ENCODE measurements at places on chromosomes 4 and X.

GRCh38 chrX:21374163-21374993, at the start of gene CNKSR2:
Gene CNKSR2, plus strand, starts transcription at chrX:21374418. Its CDS starts 480 bp downstream, at chrX:21374898.
- DNase-seq = peak; percentile 34

DNA sequence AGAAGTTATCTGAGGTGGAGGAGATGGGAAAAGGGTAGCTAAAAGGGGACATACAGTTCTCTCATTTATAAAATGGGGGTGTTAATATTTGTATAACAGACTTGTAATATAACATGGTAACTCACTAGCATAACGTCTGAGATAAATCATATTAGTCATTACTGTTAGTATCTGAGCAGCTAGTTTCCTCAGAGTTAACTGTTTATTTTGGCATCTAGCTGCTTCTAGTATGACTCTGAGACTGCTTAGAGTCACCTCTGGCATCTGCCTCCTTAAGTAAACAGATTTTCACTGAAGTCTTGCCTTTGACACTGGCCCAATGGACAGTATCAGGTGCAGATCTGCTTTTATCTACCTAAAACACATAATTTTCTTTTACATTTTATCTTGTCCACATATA, 58.1 kb downstream of the SLC30A9 start:
- DNase-seq = peak; percentile 54

DNA sequence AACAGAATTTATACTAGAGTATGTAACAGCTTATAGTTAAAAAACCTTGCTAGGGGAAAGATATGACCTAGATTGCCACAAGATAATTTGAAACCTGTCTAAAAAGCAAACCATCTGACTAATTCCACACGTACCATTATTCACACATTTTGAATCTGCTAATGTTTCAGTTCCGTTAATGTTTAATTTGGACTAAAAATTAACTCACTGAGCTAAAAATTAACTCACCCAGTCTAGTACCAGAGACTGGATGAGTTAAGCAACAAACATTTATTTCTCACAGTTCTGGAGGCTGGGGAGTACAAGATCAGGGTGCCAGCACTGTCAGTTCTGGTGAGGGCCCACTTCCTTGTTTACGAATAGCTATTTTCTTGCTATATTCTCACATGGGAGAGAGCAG, 231.5 kb upstream of the DIAPH2 start:
- no peak for DNase-seq

DNA sequence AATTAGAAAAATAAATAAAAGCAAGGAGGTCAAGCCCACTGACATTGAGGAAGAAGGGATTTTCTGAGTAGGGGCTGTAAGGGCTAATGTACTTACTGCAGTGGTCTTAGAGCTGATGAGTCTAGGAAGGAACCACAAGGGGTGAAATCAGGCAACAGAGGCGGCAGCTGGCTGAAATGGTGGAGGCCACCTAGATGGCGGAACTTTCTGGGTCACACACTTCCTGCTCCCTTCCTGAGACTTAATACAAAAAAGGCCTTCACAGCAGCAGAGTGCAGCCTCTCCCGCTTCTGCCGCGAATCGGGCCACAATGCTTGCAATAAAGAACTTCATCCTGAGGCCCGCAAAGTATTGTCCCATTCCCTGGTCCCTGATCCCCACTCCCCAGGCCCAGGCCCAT, 15.4 kb downstream of the SNX12 start:
- no peak for DNase-seq

GRCh38 chr4:101158134-101158482, 189.2 kb downstream of the PPP3CA start:
- DNase-seq = no peak

DNA sequence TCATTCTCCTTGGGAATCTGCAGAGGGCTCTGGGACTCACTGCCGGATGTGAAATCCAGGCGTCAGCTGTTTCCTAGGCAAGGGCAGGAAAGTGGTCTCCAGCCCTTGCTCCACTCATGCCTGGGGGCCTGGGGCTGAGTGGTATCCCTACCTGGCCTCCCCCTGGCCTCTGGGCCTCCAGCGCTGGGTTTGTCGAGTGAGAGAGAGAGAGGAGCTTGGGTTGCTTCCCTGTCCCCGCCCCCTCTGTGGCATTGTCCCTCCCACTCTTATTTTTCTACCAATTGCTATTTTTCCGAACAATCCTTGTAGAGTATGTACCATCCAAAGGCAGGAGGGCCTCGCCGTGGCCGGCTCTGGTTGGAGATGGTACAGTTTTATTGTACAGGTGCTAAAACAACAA, 53.1 kb downstream of the ELF4 start:
- no peak for DNase-seq

- DNase-seq = no peak
Observed at GRCh38 chrX:71870208-71871098, 40.2 kb upstream of the NHSL2 start.

- DNase-seq = no peak
Observed at GRCh38 chr4:120084327-120084726, 17.7 kb upstream of the MAD2L1 start.

GRCh38 chr4:37646247-37646646, 39.9 kb downstream of the RELL1 start:
- no peak for DNase-seq

DNA sequence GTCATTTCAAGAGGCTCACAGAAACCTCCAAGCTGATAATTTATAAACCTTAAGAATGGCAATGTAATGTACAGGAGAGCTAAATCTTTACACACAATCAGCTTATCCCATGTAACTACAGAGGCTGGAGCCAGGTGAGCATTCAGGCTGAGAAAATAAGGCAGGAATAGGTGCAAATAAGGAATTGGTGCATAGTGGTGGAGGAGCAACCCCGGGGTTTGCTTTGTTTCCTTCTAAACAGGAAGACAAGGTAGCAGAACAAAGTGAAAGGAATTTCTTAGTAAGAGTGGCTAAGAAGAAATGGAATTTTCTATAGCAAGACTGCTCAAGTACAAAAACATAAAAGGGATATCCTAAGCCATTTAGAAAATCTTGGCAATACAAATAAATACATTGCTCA, 82.4 kb downstream of the NR3C2 start:
- no peak for DNase-seq

GRCh38 chr4:34619531-34620162, 1624.7 kb downstream of the ARAP2 start:
- no peak for DNase-seq

DNA sequence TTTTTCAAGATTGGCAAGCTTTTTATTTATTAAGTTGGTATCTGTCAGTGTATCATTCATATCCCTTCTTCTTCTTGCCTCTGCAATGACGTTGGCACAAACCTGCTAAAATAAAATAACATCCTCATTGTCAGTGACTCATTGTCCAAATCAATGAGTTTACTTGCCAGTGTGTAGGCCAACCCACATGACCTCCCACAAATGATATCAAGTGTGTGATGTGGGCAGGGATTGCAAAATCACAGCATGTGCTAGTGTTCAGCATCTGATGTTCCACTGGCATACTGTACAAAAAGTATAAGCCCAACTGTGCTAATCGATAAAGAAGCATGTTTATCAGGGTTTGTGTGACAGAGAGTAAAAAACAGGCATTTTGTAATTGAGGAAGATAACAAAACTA, 25.5 kb downstream of the GPAT3 start:
- DNase-seq = peak; percentile 32

DNA sequence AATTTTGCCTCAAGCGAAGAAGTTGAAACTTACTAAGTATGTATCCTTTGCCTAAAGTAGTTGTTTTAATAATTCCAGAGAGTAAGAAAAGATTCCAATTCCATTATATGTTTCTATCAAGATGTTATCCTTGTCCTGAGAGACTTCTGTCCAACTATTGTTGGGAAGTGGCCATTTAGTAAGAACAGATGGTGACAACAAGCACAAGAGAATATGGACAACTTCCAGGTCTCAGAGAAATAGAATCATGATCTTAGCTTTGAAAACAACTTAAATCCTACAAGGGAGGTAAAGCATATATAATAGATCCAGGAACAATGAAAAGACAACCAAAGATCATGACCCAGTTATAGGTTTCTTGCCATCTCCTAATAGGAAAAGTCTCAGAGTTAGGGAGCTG, 486.6 kb upstream of the PCDH10 start:
- DNase-seq = no peak

GRCh38 chrX:77441479-77441878, 5.7 kb upstream of the FGF16 start:
- no peak for DNase-seq

GRCh38 chrX:133369065-133369464, 46.2 kb downstream of the GPC4 start:
- DNase-seq = no peak

DNA sequence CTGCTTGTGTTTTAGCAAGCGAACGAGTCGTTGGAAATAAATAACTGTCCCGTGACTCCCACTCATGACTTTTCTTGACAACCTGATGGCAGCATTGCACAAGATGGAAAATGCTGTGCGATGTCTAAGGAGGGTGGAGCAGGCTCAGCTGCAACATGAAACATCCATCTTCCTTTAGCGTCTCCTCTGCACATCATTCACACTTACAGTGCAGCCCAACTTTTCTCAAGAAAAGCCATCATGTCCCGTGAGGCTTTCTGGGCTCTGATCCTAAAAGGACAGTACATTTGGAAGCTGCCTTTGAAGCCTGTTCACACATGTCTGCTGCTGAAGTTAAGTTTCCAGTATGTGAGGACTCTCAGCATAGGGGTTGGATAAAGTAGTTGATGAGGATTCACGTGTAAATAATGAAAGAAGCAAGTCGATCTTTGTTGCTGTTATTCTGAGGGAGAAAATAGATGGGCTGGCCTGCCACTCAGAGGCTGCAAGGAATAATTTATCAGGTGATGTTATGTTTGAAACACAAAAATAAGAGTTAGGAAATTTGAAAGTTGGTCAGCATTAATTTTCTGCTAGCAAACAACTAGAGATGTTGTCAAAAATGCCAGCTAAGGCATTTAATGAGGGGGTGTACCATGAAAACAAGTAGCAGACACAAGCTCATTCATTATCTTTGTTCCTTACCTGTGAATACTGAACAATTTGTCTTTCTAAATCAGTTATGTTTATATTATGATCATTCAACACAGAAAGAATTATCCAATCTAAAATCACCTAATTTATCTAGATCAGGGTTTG, 328.7 kb upstream of the ZFP42 start:
- DNase-seq = peak; percentile 35

DNA sequence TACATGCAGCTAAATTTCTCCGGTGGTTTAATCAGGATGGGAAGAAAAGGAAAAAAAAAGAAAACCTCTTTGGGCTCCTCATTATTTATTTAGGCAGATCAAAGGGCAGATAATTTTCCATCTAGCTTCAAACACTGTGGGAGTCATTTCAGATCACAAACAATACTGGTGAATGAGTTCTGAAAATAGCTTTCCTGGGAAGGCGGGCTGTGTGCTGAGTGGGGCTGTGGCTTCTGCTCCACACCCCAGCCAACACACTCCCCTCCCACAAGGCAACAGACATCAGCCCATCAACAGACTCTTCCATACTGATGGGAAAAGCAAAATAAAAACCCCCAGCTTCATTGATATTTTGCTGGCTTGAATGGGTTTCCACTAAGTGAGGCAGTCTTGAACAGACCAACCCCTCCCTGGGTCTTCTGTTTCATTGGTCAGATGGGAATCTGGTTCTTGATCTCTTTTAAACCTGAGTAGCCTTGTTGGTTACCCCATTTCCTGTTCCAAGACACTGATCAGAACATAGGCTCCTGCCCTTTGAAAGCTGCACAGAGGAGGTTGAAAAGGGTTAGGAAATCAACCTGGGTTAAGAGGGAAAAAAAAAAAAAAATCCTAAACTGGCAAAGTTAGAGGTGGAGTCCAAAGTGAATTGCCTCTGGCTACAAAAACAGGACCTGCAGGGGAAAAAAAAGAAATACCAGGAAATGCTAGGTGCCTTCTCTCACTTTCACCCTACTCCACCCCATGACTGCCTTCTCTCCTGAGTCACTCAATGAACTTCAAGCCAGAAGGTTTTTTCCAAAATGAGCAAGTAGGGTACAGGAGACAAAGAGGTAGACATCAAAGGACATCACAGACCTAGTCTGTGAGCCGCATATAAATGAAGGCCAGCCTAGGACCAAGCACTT, 20.0 kb downstream of the AMOT start:
- DNase-seq = no peak

GRCh38 chr4:85127653-85128052, 161.2 kb upstream of the WDFY3 start:
- peak; percentile 60 for DNase-seq

GRCh38 chrX:9430346-9430921, 34.4 kb upstream of the TBL1X start:
- DNase-seq = no peak

GRCh38 chr4:75678965-75679364, 5.8 kb upstream of the G3BP2 start:
- no peak for DNase-seq

DNA sequence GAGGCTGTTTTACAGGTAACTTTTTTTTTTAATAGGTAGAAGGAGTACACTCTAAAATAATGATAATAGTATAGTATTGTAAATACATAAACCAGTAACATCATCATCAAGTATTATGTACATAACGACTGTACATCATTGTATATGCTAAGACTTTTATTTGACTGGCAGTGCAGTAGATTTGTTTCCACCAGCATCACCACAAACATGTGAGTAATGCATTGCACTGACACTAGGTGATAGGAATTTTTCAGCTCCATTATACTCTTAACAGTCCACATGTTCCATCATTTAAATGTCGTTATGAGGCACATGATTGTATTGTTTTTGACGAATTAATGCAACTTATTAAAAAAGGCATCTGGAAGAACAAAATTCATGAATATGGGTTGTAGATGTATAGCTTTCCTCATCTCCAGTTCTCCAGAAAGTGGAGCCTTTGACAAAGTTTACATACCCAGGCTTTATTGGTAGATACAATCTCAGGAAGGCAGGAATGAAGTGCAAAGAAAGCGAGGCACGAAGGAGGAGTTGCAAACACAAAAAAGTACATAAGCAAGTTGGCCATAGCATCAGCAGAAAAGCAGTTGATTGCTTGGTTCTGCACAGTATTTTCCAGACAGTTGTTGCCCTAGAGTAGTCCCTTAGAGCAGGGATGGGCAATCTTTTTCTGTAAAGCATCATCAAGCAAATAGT, 336.9 kb upstream of the NR3C2 start:
- no peak for DNase-seq

DNA sequence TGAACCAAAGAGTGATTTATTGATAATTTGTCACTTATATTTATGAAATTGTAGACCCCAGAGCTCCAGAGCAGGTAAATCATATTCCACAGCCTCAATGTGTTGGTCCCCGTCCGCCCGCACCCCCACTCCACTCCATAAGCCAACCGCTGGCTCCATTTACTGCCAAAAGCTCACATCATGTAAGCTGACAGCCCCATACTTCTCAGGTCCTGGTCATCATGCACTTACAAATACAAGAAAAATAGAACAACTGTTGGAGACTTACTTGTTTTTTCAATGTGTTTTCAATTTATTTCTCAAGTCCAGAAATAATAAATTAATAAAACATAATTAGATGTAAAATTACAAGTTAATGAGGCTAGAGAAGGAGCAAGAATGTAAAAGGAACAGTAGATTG, 235.7 kb upstream of the HAND2 start:
- DNase-seq = no peak
